ENCODE measurements at places on chromosomes 4 and X.

DNA sequence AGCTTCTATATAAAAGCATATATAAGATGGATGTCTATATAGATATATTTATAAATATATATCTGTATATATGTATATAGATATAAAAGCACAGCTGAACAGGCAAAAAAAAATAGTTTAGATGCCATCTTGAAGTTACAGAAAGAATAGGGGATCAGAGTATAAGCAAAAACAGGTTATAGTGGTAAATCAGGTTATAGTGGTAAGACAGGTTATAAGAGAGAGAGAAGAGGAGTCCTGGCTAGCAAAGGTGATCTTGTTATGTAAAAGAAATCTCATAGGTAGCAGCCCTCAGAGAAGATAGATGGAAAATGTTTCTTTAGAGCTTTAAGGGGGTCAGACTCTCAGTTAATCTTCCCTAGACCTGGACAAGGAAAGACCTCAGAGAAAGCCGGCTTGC is 1263.1 kb downstream of the PCDH7 start:
- no peak for DNase-seq

GRCh38 chr4:98939892-98940298 is 11.0 kb upstream of the EIF4E start:
- DNase-seq = no peak

GRCh38 chr4:74794382-74795010 is at the start of gene BTC:
Gene BTC, minus strand, starts transcription at chr4:74794523. Its CDS starts 198 bp downstream, at chr4:74794325.
- peak; percentile 68 for DNase-seq

GRCh38 chr4:168099195-168099594 is 6.9 kb downstream of the ANXA10 start:
- DNase-seq = no peak

DNA sequence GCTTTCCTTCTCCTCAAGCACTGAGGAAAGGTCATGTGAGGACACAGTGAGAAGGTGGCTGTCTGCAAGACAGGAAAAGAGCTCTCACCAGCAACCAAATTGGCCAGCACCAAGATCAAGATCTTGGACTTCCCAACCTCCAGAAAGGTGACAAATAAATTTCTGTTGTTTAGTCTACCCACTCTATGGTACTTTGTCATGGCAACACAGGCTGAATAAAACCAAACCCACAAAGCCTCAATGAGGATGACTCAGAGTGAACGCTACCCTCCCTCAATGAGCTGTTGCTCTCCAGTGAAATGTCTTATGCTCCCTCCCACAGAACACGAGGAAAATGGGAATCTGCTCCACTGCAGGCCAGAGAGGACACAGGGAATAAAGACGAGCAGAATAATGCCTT is 244.1 kb downstream of the RAB28 start:
- DNase-seq = no peak

DNA sequence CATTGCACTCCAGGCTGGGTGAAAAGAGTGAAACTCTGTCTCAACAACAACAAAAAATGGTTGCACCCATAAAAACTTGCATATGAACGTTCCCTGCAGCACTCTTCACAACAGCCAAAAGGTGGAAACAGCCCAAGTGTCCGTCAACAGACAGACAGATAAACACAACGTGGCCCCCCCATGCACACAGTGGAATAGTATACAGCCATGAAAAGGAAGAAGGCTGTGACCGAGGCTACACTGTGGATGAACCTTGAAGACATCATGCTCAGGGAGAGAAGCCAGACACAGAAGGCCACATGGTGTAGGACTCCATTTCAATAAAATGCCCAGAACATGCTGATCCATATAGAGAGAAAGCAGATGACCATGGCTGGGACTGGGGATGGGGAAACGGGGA is 33.5 kb upstream of the ASMTL start:
- DNase-seq = no peak

DNA sequence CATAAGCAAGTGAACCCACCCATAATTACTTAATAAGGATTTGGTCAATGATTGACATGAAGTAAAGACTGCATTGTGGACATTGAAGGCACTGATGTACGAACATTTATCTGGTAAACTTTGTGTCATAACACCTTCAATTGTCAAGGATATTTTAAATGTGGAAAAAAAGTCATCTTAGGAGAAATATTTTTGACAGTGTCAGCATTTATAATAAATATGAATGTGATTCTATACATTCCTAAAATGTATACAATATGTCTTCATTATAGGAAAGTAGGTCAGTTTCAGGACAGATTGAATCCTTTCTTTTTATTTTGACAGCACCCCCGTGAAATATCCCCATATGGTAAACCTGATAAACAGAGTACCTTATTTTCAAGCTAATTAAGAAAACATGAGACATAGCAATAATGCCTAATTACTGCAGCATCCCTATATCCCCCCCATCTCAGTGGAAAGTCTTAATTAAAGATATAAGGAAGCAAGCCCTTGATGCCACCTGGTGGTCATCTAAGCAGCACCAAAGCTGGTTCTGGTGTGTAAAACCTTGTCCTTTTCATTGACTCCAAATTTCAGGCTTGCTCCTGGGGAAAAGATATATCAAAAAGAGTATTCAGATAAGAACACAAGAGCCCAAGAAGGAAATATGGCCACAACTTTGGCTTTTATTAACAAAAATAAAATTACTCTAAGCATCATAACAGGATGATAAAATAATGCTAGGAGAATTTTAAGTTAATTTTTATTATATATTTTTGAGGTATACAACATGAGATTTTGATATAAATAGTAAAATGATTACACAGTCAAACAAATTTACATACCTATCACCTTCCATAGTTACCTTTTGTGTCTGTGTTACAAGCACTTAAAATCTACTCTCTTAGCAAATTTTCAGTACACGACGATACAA is 379.7 kb downstream of the TLL1 start:
- DNase-seq = no peak

- no peak for DNase-seq
These were observed 890.7 kb upstream of the INTU start for GRCh38 chr4:126742048-126742447.

DNA sequence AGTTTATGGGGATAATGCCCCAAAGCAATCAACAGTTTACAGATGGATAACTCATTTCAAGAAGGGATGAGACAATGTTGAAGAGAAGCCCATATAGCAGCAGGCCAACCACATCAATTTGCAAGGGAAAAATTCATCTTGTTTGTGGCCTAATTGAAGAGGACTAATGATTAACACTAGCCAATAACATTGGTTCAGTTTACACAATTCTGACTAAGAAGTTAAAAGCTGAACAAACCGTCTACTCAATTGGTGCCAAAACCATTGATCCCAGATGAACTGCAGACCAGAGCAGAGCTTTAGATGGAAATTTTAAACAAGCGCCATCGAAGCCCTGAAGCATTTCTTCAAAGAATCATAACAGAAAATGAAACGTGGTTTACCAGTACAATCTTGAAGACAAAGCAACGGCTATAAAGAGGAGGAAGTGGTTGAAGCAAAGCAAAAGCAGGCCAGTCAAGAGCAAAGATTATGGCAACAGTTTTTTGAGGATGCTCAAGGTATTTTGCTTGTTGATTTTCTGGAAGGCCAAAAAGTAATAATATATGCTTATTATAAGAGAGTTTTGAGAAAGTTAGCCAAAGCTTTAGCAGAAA is 20.5 kb upstream of the BLTP1 start:
- no peak for DNase-seq

GRCh38 chr4:152448854-152449253 is 87.0 kb downstream of the FBXW7 start:
- no peak for DNase-seq

DNA sequence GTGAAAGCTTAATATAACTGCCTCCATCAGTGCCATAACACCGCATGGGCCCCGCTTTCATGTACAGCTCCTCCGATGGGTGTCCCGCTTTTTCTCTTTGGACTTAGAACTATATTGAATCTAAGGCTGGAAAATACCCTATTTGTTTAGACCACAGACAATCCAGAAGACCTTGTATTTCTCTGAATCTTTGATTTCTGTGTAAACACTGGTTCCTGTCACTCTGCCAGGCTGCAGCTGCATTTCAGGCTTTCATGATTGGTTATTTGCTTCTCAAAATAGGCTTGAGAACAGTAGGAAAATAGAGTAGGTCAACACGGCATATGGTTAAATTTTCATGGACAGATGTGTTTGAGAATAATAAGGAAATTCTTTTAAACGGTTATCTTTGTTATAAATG is 80.0 kb downstream of the NWD2 start:
- DNase-seq = no peak

- no peak for DNase-seq
These were observed 104.9 kb upstream of the DHX15 start for GRCh38 chr4:24689212-24689611.

DNA sequence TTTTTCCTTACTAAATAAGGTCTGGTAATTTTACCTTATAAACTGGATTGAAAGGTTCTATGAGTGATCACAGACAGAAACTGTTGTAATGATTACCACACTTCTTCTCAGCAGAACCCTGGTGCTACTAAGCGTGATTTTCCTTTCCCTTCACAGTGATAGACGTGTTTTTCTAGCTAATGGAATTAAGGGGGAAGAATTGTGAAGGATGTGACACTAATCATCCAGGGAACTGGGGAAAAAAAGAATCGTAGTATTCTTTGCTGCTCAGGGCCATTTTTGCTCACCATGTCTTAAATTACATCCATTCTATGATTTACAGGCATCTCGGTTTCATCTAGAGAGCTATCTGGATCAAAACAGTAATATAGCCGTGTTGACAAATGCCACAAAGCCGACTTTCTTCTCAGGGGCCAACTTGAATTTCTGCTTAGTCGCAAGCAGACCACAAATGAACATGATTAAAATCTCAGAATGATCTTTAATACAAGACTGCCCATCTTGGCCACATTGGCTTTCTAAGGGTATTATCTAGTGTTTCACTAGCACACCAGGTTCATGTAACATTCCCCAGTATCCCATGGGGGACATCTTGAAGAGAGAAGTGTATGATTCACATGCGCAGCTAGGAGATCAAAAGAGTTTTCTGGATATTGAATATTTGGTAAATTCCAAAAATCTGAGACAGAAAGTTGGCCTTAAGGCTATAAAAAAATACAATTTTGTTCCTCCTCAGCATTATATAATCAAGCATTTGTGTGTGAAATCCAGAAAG is 154.0 kb downstream of the UGT8 start:
- DNase-seq = no peak

DNA sequence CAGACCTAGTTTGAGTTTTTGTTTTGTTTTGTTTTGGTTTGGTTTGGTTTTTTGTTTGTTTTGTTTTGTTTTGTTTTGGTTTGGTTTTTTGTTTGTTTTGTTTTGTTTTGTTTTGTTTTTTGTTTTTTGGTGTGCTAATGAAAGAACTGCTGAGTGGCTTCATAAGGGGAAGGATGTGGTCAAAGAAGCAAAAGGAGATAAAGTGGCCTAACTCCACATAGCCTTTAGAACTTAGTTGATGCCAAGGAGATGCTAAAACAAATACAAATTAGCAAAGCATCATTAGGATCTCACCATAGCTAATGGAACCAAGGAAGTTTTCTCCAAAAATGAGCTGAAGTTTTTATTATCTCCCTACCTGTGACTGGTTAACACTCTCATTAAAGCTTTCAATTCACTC is 44.6 kb upstream of the TMEM164 start:
- no peak for DNase-seq

GRCh38 chr4:129008096-129008495 is 85.2 kb downstream of the SCLT1 start:
- DNase-seq = no peak

GRCh38 chr4:147421456-147421855 is 59.4 kb upstream of the EDNRA start:
- no peak for DNase-seq

DNA sequence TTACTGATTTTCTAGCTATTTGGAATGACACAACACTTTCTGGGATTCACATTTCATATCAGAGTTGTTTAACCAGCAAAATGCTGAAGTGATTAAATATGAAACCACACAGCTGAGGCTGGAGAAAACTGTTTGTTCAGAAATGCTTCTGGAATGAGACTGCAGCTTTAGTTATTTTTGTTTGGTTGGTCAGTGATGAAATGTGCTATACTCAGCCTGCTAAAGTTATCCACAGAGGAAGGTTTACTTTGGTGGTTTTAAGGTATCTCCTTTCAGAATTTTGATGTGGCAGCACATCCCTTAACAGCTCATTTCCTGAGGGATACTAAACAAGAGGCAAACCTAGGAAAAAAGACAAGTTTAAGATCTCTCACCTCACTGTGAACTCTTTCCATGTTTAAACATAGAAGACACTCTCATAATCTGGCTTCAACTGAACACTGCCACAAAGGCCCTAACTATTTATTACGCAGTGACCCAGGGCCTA is 106.6 kb upstream of the PDE5A start:
- no peak for DNase-seq

GRCh38 chr4:10096201-10096977 is 20.2 kb downstream of the WDR1 start:
- no peak for DNase-seq

DNA sequence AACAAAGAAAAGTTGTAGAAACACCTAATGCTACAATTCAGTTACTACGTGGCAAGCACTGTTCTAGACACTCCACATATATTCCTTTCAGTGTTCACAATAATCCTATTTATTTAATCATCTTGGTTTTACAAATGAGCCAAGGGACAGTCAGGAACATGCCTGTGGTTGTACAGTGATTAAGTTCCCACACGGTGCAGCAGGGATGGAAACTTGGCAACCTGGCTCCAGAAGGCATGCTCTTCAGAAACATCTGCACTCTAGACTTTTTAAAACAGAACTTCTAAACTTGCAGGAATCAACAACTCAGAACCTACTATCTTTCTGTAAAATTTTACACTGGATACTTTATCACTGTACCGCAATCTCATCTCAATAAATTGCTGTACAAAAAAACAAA is 32.1 kb downstream of the TAPT1 start:
- no peak for DNase-seq

GRCh38 chrX:151039351-151039750 is 56.2 kb downstream of the HMGB3 start:
- no peak for DNase-seq

- no peak for DNase-seq
These were observed 11.3 kb downstream of the TDO2 start for GRCh38 chr4:155914782-155915181.

DNA sequence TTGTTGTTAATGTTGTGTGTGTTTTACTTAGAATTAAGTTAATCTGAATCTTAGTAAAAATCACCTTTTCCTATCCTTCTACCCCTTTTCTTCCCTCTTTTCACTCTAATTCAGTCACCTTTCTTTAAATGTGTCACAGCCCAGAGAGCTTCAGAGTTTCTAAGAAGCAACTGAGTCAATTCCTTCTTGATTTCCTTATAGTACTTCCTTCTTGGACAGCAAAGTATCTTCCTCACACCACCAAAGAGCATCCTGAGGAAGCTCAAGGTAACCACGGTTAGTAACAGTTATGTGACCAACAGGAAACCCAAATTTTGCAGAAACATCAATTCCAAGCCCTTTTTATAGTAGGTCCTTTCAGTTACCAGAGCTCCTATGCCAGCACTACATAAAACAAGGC is 243.2 kb upstream of the BMP3 start:
- no peak for DNase-seq

GRCh38 chr4:56130606-56131155 is 181.9 kb downstream of the CEP135 start:
- no peak for DNase-seq

- no peak for DNase-seq
These were observed 226.1 kb downstream of the ENOX2 start for GRCh38 chrX:130676861-130677260.

GRCh38 chrX:15619053-15619755 is 18.4 kb upstream of the ACE2 start:
- no peak for DNase-seq

Data from NCI-H510A (cell line).